ENCODE measurements at places on chromosomes 16 and 17. TPM values are rescaled to one million over a fixed set of nuclear protein-coding genes. Genes with fewer than 3 reads are reported as not detected.

- DNase-seq = no peak
Observed at GRCh38 chr17:14940938-14941265, 324.2 kb downstream of the PMP22 start.

DNA sequence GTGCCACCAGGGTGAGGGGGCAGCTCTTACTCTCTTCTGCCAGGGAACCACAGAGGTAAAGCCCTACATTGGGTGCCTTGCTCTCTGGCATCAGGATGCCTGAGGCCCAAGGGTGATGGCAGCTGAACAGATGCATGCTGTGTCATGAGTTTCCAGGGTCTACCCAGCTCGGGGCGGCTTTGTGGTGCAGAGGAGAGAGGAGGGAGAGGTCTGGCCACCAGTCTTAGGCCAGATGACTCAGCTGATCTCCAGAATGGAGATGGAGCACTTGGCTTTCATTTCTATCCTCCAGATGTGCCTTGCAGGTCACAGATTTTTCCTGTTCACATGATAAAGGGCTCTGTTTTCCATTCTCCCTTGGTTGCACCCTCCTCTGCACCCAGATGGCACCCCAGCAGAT lies 23.6 kb upstream of the USP22 start:
- DNase-seq = no peak

The TMEM204 gene
- 11.7 TPM for total RNA-seq

The ARL5C gene
- not detected for total RNA-seq

The AOC2 gene
- 0.33 TPM for total RNA-seq

The ABCC11 gene
- total RNA-seq = 1.4 TPM

DNA sequence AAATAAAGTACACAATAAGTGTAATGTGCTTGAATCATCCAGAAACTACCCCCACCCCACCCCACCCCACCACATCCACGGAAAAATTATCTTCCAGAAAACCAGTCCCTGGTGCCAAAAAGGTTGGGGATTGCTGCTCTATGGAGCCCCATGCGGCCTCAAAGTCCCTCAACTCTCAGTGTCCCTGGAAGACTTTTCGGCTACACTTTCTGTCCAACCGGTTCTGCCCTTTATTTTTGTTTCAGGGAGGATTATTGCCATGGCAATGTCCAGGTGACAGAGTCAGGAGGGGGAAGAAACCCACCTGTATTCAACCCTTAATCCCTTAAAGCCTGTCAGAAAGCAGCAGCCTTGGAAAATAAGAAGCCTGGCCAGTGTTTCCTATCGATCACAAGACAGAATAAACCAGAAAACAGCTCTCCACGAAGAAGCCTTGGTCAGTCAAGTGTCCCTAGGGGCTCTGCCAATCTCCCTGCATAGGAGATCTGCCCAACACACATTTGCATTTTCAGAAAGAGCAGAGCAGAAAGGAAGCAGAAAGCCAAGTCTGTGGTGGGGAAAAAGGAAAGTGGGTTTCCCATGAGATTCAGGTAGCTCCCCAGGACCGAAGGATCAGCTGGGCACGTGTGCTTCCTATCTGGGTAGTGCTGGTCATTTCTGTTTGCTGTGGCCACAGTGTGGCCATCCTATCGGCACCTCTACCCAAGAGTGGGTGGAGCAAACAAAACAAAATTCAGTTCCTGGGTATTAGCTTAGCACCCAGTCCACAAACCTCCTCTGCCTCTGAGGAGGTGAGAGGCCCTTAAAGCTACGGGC lies 342.7 kb downstream of the SOX9 start:
- no peak for DNase-seq

Measured in liver (tissue), 10 donors.